ENCODE measurements at places on chromosomes 11 and 22.

- DNase-seq: no peak
These were observed 112.4 kb downstream of the KIRREL3 start for GRCh38 chr11:126888115-126888712.

GRCh38 chr11:33778675-33779074 is 4.4 kb upstream of the FBXO3 start:
- DNase-seq: no peak

DNA sequence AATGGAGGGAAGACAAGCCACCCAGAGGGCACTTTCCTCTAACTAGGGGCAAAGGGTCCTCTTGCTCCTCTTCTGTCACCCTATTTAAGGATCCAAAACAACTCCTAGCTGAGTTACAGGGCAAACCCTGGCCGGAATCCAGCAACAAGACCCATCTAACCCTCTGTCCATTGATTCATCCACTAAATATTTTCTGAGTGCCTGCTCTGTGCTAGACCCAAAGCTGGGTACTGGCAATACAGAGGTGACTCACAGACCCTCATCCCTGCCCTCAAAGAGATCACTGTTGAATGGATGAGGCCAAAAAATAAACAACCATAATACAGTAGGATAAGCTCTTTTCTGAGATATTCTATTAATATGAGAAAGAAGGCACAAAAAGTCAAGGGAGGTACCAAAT is 4.3 kb upstream of the GALNT18 start:
- DNase-seq: no peak

DNA sequence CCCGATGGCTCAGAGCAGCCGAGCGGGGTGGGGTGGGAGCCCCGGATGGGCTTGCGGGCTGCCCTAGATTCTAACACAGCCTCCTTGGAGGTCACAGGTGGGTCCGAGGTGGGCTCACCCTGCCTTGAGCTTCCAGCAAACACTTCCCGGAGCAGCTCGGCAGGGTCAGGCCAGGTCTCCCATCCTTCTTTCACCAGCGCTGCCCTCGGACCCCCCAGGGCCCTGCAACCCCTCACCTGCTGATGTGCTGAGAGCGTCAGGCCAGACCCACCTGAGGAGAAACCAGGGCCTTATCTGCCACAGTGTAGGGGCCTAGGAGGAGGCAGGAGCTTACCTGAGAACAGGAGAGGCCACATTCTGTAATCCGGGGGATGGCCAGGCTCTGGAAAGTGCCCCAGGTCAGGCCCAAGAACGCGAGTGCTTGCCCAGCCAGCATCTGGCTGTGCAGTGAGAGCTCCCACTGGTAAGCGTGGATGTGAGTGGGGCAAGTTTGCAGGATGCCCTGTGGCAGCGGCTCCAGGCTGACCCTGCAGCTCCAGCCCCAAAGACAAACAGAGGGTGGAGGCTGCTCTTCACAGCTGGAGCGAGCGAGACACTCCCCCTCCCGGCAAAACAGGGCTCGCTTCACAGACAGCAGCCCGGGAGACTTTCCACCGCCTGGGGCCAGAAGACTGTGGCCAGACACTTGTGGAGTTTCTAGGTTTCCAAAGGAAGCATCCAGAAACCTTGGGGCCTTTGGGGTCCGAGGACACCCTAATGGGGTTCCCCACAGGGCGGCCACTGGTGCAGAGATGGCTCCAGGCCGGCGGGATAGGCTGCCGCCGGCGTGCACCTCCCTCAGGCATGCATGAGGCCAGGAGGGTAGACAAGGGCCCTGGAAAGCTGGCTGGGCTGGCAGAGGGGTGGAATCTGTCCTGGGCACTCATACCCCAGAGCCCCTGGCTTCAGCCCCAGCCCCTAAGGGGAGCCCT is at the start of gene IL17REL:
TSS of gene IL17REL (minus strand) at position 555 of the 971 bp plus-strand sequence. CDS start at position 436, 119 bp downstream.
- no peak for DNase-seq

GRCh38 chr11:2681408-2682145 is 18.2 kb downstream of the KCNQ1OT1 start:
- no peak for DNase-seq

DNA sequence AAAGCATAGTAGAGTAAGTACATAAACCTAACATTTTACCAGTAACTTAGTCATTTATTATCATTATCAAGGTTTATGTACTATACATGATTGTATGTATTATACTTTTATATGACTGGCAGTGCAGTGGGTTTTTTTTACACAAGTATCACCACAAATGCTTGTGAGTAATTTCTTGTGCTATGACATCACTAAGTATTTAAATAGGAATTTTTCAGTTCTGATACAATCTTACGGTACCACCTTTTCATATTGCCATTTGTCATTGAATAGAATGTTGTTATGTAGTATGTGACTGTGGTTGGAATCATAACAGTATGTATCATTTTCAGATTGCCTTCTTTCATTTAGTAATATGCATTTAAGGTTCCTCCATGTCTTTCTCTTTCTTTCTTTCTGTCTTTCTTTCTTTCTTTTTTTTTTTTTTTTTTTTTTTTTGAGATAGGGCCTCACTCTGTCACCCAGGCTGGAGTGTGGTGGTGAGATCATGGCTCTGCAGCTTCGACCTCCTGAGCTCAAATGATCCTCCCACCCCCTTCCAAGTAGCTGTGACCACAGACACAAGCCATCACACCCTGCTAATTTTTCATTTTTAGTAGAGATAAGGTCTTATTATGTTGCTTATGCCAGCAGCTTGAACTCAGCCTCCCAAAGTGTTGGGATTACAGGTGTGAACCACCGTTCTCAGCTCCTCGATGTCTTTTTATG is 18.6 kb downstream of the ATM start:
- no peak for DNase-seq

DNA sequence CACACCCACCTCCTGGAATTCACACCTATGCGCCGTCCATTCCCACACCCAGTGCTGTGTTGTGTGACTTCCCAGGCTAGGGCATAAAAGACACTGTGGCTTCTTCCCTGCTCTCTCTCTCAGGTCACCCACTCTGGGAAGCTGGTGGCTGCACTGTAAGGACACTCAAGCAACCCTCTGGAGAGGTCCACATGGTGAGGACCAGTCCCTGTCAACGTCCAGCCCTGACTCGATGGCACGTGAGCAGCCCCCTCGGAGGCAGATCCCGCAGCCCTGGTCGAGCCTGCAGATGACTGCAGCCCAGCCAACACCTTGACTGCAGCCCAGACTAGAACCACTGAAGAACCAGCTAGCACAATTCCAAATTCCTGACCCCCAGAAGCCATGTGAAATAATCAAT is 16.2 kb downstream of the CBX7 start:
- DNase-seq: no peak

All from NCI-H1436 (cell line).